ENCODE measurements at places on chromosomes 11 and 22.
A peak's percentile ranks its signal among the peaks of the same experiment; 100 is the strongest.

DNA sequence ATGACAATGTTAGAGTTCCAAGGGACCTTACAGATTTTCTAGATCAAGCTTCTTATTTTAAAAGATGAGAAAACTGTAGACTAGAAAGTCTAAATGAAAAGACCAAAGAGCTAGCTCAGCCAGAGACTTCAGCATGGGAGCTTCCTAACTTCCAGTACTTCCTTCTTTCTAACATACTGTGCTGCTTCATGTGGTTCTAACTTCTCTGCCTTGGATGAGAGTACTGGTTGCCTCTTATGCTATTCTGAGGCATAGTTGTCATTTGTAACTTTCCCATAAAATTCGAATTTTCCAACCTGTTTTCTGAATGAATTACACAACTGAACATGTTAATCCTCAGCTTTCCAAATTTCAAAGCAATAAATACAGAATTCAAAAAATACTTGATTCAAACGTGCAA is 1.8 kb downstream of the MTMR2 start:
- DNase-seq: no peak

DNA sequence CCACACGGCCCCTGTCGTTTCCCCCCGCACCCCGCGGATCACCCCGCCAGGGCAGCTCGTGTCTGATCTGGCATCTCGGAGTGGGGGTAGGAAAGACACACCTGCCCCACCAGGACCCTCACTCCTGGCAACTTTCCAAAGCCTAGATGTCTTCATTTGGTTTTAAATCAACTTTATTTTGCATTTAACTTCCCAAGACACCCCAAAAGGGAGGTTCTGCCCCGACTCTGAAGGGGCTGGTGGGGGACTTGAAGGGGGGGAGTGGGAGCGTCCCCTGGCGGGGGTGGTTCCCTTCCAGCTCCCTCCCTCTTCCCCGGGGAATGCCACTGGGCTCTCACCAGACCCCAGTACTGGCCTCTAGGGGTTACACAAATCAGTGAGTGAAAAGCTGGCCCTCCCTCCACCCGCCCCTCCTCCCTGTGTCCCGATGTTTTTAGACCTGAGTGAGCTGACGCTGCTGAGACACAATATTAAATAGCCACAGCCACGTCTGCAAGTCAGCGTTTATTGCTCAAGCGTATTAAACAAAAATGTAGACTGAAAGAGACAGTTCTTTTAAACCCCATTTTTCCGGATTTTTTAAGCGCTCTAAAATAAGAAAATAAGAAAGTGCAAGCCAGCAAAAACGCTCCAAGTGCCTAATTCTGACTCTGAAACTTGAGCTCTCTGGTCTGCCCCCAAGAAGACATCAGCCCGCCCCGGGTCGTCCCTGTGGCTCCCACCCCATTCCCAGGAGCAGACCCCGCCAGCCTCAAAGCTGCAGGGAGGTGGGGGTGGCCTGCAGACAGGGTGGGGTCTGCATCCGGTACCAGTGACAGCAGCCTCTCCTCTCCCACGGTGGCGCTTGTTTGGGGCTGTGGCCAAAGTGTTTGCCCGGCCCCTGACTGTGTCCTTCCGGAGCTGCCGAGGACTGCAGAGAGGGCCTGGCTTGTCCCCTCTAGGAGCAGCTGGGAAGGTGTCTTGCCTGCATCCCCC is 1.1 kb upstream of the TTLL8 start:
- no peak for DNase-seq

- peak; percentile 86 for DNase-seq
Measured at GRCh38 chr11:27209562-27210005, 153.4 kb downstream of the CCDC34 start.

DNA sequence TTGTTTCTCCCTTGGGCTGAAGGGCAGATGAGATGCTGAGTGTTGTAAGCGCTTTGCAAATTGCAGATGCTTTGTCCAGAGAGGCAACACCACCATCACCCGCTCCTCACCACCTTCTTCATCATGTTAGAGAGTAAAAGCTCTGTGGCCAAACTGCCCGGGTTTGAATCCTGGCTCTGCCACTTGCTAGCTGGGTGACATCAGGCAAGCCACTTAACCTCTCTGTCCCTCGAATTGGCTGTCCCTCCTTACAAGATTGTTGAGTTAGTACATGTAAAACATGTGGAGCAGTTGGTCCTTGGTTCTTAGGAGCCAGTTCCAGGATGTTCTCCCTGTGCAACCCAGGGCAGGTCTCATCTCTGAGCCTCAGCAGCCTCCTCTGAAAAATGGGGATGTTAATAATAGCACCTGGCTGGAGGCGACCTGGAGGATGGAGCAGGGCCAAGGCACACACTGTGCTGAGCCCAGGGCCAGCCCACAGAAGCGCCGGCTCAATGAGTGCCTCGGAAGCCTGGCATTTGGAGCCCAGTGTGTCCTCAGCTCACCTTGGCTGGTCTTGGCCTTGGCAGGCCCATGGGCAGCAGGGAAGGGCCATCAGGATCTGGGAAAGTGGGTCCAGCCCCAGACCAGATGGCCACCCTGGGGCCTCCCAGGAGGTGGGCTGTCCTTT is 10.5 kb downstream of the C11orf86 start:
- DNase-seq: no peak

DNA sequence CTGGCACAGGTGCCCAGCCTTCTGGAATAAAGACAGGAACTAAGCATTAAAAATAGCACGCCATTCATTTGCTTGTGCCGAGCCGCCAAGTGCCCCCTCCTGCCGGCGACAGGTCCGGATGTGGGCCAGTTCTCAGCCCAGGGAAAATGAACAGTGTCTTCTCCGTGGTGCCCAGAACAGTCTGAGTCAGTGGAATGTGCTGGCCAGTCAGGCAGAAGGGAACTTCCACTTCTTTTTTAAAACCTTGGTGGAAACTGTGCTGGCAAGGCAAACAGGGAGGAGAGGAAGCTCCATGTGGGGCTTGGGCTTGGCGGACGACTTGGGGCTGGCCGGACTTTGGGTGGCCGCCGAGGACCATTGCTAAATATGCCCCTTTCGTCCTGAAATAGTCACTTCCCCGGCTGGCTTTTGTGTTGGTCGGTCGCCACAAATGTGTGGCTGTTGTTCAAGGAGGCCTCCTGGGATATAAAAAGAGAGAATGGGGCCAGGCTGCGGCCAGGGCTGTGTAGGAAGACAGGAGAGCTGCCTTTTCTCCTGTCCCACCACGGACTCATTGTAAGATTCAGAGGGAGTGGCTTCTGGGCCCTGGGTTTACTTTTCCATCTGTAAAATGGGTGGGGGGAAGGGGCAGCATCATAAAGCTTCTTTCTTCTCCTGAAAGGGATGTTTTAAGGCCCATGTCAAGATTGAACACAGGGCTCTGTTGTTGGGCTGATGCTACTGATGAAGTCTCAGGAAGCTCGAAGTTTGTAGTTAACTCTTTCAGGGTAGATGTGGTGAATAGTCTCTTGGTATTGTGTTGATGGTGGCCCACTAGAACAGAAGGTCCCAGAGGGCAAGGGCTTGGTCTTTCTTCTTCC is 101.0 kb downstream of the PTPRJ start:
- DNase-seq: no peak

Data from HS-5 (cell line).